Myocyte (in vitro differentiated cells): ENCODE measurements at places on chromosomes 3 and 15.
A peak's percentile ranks its signal among the peaks of the same experiment; 100 is the strongest.

- DNase-seq, result no peak
Observed at GRCh38 chr15:90650117-90650955, 66.8 kb upstream of the BLM start.

GRCh38 chr3:60651799-60652198 lies 599.5 kb downstream of the FHIT start:
- no peak for DNase-seq

DNA sequence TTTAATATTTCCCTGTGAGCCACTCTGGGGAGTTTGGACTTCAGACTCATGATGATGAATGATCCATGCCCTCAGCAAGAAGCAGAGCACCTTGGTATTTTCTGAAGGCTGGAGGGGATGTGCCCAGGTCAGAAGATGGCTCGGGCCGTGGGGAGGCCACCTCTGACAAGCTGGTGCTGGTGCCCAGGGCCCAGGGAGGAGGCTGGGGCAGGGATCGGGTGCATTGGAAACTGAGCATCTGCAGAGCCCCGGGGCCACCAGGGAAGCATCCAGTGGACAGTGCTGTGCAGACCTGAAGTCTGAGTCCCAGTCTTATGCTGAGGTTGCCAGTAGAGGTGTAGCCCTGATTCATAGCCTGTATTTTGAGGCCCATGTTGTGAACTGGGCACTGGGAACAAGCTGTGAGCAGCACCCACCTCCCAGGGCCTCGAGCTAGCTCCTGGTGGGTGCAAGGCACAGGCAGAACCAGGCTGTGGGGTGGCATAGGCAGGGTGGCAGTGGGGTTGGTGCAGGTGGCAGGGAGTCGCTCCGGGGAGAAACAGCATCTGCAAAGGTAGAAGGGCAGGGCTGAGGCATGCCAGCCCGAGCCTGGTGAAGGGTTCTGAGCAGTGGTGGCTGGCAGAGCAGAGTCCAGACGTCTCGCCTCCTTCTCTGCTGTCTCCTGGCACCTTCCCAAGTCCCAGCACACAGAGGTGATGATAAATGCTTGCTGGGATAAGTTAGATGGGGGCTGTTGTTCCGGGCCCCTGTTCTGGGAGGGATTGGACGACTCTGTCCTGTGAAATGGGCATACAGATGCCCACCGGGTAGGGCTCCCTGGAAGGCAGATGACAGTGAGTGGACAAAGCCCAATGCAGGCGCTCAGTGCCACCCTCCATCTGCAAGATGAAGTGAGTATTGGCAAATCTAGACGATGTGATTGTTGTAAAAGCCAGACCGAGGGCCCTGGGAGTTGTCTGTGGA lies 10.6 kb downstream of the DNAJB8 start:
- no peak for DNase-seq

GRCh38 chr3:129558081-129558771 lies 15.3 kb downstream of the H1-8 start:
- peak; percentile 47 for DNase-seq

GRCh38 chr3:55691141-55691540 lies 204.0 kb upstream of the WNT5A start:
- no peak for DNase-seq

- DNase-seq, result no peak
Observed at GRCh38 chr15:40949756-40950207, 3.5 kb upstream of the CHAC1 start.

GRCh38 chr3:177035676-177036075 lies 161.6 kb downstream of the TBL1XR1 start:
- no peak for DNase-seq

DNA sequence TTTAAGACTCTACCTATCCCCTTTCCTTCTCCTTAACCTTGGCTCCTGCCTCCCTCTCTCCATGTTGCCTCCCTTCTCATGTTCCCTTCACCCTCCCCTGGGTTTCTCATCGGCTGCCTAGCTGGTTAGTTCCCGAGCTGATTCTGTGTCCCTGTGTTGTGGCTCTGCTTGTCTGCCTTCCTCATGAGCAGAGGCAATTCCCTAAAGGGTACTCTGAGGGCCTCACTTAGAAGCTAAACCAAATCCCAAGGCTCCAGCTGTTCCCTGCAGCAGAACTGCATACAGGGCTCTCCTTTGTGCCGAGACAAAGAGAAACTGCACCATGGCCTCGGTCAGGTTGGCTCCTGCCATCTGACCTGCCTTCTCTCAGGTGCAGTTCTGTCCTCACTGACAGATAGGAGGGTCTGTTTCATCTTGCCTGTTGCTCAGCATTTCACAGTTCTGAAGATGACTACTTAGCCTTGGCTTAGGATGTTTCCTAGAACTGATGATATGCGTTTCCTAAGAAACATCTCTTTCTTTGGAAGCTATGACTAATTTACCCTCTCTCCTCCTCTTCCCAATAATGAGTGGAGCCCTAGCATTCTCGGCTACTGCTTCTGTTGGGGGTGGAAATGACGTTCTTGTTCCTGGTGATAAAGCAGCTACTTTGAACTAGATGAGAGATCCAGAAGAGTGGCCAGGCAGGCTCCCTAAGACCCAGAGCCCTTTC lies 27.1 kb downstream of the DUOX1 start:
- no peak for DNase-seq

DNA sequence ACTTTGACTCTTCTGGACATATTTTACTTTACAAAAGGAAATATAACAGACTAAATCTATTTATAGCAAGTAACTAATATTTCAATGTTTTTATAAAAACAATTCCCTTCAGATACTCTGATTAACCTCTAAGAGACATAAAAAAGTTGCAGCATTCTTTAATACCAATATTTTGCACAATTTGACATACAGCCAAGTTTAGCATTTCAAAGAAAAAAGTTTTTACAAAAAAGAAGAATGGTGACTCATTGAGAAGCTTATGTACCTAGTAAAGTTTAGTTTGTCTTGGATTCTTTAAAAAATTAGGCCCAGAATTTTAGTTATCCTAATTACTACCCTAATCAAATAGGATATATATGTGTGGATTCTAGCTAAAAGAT lies 17.6 kb downstream of the DAZL start:
- no peak for DNase-seq

DNA sequence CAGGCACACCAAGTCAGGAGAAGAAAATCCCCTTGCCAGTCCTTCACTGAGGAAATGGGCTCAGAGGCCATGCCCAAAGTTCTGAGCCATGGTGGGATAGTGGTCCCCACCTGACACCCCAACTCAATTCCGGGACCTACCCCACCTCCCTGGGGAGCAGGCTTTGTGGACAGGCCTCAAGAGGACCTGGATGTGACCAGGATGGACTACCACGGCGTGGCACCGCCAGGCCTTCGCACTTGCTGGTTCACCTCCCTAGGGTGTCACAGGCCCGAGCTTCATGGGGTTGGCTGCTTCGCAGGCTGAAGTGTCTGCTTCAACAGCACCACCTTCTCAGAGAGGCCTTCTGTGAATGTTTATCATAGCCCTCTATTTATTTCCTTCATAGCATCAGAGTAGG lies 31.7 kb downstream of the POC1A start:
- DNase-seq, result no peak

- peak; percentile 13 for DNase-seq
Observed at GRCh38 chr3:134216191-134216764, 34.4 kb downstream of the RYK start.

DNA sequence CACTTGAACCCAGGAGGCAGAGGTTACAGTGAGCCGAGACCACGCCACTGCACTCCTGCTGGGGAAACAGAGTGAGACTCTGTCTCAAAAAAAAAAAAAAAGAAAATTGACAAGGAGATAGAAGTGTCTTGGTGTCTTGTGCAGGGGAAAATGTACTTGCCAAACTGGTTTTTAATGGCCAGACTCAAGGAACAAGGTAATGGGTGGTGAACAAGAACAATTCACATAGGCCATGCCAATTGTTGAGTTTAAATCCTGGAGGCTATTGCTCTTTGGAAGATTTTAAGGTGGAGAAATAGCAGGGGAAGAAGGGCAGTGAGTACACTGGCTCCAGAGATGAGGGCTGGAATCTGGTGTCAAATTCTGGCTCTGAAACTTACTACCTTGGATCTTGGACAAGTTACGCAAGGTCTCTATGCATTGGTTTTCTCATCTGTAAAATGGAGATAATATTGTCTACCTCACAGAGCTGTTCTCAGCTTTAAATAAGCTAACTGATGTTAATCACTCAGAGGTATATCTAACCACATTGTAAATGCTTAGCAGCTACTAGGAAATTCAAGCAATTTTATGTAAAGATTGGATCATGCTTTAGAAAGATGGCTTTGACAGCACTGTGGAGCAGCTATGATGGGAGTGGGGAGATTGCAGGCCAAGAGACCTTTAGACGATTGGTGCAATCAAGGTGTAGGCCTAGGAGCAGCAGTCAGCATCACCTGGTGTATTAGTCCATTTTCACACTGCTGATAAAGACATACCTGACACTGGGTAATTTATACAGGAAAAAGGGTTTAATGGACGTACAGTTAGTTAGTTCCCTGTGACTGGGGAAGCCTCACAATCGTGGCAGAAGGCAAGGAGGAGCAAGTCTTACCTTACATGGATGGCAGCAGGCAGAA lies 78.3 kb downstream of the B3GALNT1 start:
- no peak for DNase-seq

DNA sequence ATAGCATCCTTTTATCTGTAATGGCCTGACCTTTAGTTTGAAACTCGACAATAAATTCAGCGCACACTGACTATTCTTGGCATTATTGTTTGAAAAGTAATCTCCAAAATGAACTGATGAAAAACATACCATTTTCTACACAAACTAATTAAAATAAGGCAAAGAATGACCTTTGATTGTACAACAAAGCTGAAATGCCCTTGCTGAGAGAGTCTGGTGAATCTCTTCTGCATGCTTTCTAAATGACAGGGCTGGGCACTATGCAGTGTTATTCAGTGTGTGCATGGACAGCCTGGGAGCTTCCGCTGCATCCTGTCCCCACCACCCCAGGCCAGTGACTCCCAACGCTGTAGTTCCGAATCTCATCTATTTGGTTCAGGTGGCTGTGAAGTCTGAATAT lies 530.8 kb downstream of the FOXP1 start:
- no peak for DNase-seq

DNA sequence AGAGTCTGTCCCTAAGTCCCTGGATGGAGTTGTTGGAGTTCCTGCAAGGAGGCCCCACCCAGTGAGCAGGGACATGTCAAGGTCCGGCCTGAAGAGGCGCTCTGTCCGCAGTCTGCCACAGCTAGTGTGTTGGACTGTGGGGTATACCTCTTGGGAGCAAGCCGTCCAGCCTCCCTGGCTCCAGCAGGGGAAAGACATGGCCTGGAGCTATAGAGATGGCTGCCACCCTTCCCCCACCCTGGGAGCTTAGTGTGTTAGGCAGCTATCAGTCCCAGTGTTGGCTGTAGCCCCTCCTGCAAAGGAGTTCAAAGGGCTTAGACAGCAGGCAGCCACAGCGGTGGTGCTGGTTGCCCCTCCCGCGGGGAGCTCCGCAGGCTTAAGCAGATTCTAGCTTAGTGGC lies 20.3 kb downstream of the IMPG2 start:
- no peak for DNase-seq

GRCh38 chr3:183921096-183921495 lies 36.4 kb upstream of the PARL start:
- no peak for DNase-seq

DNA sequence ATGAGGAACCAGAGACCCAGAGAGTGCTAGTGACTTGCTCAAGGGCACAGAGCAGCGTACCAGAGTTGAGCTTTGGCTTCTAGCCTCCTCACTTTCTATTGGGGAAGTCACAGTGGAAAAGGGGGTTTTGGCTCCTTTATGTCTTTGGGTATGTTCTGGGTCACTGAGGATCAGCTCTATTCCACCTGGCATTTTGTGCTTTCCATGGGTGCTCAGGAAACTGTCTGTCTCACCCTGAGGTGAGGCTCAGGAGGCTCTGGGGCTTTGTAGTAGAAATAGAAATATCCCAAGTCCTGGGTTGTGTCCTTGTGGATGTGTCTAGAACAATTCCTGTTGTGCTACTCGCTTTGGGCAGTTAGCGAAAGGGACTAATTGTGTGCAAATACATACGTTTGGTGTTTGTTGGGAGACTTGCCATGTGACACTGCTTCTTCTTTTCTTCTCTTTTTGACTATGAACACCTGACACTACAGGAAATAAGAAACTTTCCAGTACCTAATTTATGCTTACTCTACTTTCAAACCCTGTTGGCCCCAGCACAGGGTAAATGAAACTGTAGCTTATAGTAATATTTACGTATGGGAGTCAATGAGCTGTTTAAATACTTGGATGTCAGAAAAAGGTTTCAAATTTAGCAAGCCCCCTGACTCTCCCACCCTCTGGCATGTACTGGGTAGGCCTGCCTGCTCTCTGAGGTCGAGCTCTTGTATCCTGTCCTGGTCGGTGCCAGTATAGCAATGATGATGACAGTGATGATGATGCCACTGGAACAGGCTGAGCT lies 35.6 kb downstream of the SMAD3 start:
- no peak for DNase-seq

DNA sequence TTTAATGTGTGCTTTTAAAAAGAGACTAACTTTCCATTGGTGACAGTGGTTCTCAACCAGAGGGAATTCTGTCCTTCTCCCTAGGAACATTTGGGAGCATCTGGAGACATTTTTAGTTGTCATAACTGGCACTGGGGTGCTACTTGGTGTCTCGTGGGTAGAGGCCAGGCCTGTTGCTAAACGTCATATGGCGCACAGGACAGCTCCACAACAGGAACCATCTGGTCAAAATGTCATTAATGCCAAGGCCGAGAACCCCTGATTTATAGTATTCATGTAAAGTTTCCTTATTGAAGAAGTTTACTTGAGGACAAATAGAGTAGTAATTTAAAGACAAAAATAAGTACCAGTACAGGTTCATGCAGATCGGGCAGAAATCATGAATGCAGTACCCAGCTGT lies 164.2 kb downstream of the FEZF2 start:
- DNase-seq, result no peak
